ENCODE measurements at places on chromosomes 6 and 20.

DNA sequence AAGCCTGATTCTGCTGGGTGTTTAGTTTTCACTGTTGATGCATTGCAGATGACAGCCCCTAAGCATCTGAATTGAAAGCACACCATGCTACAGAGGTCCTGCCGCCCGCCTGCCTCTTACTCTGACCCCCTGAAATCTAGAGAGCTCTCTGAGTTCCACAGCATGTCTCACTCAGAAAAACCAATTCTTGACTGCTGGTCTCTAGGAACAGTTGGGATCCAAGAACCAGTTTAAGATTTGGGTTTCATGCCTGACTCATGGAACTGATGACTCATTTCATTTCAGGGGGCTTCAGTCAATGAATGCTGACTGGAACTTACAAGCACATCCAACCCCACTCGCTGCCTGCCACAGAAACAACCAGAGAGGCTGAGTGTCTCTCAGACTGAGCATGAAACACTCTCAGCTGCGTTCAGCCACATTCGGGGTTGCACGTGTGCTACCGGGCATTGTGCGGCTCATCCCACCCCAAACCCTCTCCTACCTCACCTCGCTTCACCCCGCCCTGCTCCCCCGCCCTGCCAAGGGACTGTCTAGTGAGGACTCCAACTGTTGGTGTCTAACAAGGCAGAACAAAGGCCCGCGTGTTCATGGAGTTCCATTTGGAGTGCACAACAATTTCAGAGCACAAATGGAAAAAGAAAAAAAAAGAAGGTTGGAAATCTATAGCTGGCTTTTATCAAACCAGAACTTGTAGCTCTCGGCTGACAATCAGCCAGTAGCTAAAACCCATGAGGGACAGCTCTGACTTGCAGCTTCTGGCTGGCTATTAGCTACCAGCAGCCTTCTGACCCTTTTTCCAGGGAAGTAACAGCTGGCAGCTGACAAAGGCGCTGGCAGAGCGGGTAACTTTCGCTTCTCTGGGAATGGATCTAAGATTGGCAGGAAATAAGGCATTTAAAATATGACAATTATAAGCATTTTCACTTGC is 20.0 kb upstream of the TRAF3IP2 start:
- DNase-seq: no peak

GRCh38 chr20:34643928-34644327 is 33.0 kb downstream of the PIGU start:
- DNase-seq: peak; percentile 59

DNA sequence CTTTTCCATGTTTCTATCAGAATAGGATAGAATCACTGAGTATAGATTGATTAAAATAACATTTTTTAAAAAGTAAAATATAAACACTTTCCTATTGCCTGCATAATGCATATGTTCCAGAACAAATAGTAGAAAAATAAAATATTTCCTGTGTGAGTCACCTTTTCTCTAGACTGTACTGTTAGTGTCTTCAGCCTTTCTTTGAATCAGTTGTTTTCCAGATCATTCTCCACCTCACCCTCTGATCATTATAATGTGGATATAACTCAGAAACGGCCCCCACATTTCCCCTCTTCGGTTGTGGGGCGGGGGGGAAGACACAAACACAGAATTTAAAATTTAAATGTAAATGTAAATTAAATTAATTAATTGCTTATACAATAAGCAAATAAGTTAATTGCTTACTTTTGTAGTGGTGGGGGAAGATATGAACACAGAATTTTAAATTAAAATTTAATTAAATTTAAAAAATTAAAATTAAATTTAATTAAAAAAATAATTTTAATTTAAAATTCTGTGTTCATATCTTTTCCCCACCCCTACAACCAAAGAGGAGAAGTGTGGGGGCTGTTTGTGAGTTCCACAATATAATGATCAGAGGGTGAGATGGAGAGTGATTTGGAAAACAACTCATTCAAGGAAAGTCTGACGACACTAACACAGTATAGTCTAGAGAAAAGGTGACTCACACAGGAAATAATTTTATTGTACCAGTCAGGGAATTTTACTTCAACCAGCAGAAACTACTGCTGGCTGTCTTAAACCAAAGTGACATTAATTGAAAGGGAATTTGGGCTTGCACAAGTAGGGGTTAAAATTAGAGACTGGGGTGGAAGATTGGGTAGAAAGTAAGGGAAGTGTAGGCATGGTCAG is 37.1 kb upstream of the PROKR2 start:
- peak; percentile 47 for DNase-seq

- DNase-seq: no peak
These were observed 109.5 kb upstream of the SSTR4 start for GRCh38 chr20:22925613-22925983.

DNA sequence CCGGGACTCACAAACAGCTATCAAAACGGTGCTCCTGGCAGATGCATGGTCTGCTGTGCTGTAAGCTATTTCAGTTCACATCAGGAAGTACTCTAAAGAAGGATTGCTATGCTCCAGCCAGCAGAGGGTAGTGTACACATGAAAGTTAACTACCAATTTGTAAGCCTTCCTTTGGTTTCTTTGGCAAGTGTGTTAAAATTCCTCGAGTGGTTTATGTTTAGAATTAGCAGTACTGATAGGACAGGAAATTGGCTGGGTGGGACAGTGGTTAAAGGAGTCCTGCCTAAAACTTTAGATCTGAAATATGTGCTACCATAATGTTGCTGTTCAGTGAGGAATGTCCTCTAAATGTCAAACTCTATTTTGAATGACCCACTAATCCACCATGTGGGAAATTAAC is 47.4 kb downstream of the TRMT11 start:
- peak; percentile 79 for DNase-seq

- no peak for DNase-seq
These were observed 151.3 kb upstream of the NT5E start for GRCh38 chr6:85298553-85298952.

GRCh38 chr20:47187450-47188195 is 168.9 kb downstream of the ZMYND8 start:
- no peak for DNase-seq

GRCh38 chr6:85637579-85637978 is 5.1 kb downstream of the SYNCRIP start:
- DNase-seq: no peak

DNA sequence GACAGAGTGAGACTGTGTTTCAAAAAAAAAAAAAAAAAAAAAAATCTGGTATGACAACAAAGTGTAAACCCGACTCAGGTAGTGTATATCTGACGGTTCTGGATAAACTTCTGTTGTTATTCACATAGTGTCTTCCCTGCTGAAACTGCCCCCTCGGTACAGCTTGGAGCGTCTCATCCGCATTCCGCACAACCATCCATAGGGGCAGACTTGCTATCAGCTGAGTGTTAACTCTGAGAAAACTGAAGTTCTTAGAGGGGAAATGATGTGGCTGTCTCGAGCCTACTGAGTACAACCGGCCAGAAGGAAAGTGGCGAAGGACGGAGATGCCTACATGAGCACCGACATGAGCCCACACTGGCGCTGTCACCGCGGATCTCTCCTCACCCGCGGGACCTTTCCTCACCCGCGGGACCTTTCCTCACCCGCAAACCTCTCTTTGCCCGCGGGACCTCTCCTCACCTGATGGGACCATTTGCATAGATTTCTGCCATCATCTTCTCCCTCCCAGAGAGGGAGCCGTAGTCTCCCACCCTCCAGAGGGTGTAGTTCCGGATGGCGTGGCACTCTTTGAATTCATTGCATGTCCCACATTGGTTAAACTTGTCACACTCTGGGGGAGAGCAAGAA is 9.8 kb downstream of the CTSZ start:
- no peak for DNase-seq

GRCh38 chr20:24572862-24573261 is 103.4 kb downstream of the SYNDIG1 start:
- DNase-seq: no peak

GRCh38 chr6:84466511-84466910 is 239.1 kb upstream of the CEP162 start:
- DNase-seq: peak; percentile 71

- no peak for DNase-seq
These were observed 72.1 kb downstream of the AFDN start for GRCh38 chr6:167898673-167899311.

DNA sequence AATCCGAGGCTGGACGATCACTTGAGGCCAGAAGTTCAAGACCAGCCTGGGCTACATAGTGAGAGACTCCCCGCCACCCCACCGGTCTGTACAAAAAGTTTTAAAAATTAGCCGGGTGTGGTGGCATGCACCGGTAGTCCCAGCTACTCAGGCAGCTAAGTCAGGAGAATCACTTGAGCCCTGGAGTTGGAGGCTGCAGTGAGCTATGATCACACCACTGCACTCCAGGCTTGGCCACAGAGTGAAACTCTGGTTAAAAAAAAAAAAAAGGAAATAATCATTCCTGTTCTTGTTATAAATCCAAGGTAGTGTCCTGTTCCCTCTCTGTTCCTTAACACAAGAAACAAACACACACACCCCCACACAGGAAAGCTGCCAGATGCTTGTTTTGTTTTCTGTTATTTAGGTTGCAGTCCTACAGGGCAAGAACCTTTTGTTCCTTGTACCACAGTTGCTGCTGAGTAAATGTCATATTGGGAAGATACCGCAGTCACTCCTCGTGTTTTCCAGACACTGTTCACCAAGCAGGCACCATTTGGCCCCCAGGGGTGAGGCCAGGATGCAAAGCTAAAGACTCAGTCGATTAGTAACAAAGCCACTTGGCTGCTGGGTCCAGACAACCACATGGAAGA is 28.9 kb downstream of the ASIP start:
- DNase-seq: no peak

GRCh38 chr6:152117156-152118133 is 310.0 kb downstream of the ESR1 start:
- DNase-seq: no peak

- no peak for DNase-seq
These were observed 78.1 kb upstream of the EZR start for GRCh38 chr6:158897236-158897635.

DNA sequence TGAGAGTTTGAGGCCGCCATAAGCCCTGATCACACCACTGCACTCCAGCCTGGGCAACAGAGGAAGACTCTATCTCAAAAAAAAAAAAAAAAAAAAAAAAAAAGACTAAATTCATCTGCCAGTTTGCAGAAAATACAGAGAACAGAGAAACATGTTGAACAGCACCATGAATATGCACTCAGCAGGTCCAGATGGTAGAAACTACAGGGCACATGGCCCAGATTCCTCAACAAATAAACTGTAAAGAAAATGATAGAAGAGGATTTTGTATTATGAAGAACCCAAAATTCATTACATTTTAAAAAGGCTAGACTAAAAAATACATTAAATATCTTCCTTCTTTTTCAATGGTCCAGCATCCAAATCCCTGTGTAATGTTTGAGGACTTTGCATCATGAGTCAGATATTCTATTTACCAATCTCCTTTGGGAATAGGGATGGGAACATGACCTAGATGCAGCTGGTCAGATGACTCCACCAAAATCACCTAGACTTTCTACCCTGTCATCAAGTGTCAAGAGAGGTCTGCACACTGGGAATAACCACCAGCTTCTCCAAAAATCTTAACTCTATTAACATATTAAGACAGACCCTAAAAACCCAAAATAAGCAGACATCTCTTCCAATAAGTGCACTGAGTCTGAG is 189.1 kb upstream of the TCF21 start:
- no peak for DNase-seq

DNA sequence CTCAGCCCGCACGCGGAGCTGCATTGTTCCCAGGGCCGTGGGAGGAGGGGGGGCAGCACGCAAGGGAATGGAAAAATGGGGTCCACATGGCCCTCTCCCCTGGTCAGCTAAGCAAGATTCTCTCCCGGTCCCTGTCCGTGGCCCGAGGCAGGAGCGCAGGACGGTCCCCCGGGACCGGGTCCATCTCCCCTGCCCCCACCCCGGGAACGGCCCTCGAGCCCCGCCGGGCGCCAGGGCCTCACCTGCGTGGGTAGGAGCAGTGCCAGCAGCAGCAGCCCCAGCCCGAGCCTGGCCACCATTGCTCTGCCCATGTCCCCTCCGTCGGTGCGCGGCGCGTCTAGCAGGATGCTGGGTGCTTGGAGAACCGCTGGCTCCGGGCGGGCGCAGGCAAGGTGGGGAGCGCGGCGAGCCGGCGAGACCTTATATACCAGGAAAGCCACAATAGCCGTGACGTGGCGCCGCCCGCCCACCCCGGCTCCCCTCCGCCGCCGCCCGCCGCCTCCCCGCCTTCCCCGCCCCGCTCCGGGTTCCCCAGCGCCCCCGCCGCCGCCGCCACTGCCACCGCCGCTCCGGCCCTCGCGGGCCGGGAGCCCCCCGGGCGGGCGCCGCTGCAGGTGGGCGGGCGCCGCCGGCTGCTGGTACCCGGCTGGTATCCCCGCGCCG is at the start of gene CD24:
TSS of gene CD24 (minus strand) at position 394 of the 663 bp plus-strand sequence. CDS start at position 311, 83 bp downstream.
- no peak for DNase-seq

DNA sequence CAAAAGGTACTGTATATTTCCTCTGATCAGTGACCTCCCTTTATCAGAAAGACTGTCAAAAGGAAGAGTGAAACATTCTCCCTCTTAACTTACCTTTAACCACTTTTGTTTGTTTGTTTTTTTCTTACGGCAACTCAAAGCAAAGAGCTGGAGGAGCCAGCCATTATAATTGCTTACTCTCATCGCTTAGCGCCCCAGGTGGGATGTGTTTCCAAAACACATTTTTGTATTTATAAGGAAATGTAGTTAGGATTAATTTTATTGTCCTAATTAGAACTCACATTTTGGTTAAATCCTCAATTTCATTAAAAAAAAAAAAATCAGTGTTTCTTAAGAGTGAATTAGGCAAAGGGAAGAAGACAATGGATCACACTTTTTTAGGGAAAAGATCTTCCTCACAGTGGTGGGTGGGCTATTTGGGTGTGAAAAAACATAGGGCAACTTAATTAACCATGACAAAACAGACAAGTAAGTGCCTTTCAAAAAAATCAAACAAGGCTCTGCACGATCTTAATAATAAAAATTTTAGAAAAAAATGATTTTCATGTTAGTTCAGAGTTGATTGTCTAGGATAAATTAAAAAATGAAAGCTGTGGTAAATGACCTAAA is 1.2 kb upstream of the PHACTR2 start:
- no peak for DNase-seq

DNA sequence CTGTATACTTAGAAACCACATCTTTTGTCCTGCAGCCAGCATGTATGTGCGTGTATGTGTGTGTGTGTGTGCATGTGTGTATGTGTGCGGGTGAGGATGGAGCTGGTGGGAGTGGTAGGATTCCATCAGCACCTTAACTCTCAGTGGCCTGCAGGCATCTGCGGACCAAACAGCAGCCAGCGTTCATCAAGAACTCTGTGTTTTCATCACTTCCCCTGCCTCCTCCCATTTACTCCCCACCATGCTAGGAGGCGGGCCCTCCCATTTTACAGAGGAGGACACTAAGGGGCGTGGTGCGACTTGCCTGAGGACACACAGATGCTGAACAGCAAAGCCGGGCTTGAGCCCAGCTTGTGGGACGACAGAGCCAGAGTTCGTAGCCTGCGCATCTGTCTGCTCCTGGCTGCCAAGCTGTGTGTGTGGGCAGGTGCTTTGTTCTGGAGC is 8.9 kb downstream of the VSTM2L start:
- DNase-seq: no peak

GRCh38 chr20:24763386-24764026 is 185.6 kb upstream of the CST7 start:
- DNase-seq: no peak

Measured in non-pigmented ciliary epithelial cell (primary cell).